ENCODE measurements at places on chromosomes 5 and 9. TPM values are rescaled to one million over a fixed set of nuclear protein-coding genes. Genes with fewer than 3 reads are reported as not detected.

ACO1 gene
- 13.1 TPM for total RNA-seq

LCN10 gene
- 1.2 TPM for total RNA-seq

FOXD4L4 gene
- 0.12 TPM for total RNA-seq

LEAP2 gene
- total RNA-seq = 1.7 TPM

SARDH gene
- total RNA-seq = 6.6 TPM

OR1L1 gene
- total RNA-seq = not detected

BASP1 gene
- 0.27 TPM for total RNA-seq

PTGES gene
- total RNA-seq = not detected

SHISAL2B gene
- total RNA-seq = not detected

C5 gene
- 2.5 TPM for total RNA-seq

SPINK6 gene
- not detected for total RNA-seq

NR5A1 gene
- not detected for total RNA-seq

CAMK4 gene
- 36.5 TPM for total RNA-seq

PCDHA3 gene
- not detected for total RNA-seq

RLN2 gene
- total RNA-seq = 5.0 TPM

QRFP gene
- total RNA-seq = not detected

RGMB gene
- 3.3 TPM for total RNA-seq

PHYHD1 gene
- total RNA-seq = 0.88 TPM

Data from activated CD4-positive, alpha-beta memory T cell treated with anti-CD3 and anti-CD28 coated beads for 36 hours (primary cell).